Panc1 (cell line): ENCODE measurements at places on chromosomes 11 and 22. TPM values are rescaled to one million over a fixed set of nuclear protein-coding genes. Genes with fewer than 3 reads are reported as not detected.

Gene EXPH5
- 0.85 TPM for total RNA-seq

Gene CD248
- 0.15 TPM for total RNA-seq

Gene TRIM51G
- not detected for total RNA-seq

Gene OR10G6
- total RNA-seq: not detected

Gene PKDREJ
- total RNA-seq: not detected
